ENCODE measurements at places on chromosomes 3 and 15.

DNA sequence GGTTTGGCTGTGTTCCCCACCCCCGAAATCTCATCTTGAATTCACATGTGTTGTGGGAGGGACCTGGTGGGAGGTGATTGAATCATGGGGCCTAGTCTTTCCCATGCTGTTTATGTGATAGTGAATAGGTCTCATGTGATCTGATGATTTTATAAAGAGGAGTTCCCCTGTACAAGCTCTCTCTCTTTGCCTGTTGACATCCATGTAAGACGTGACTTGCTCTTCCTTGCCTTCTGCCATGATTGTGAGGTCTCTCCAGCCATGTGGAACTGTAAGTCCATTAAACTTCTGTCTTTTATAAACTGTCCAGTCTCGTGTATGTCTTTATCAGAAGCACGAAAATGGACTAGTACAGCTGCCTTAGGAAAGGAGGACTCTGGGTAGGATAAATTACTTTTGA lies 976.7 kb downstream of the MCTP2 start:
- DNase-seq: no peak

GRCh38 chr15:96187341-96188305 lies 142.9 kb upstream of the NR2F2 start:
- no peak for DNase-seq

DNA sequence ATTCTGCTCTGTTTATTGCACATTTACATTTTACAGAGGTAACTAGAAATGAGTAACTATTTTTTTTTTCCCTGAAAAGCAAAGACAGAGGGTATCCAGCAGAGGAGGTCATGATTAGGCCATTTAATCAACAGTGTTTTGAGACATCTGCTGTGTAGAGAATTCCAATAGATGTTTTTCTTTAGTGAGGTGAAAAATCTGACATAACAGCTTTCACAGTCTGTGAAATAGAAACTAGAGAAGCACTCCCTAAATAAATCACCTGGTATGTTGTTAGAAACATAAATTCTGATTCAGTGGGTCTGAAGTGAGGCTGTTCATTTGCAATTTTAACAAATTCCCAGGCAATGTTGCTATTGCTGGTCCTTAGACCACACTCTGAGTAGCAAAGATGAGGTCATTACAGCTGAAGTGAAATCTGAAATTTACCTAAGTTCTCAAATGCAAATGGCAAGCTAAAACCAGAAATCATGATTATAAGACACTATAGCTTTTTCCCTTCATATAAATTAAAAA lies 329.2 kb upstream of the LRRC3B start:
- no peak for DNase-seq

DNA sequence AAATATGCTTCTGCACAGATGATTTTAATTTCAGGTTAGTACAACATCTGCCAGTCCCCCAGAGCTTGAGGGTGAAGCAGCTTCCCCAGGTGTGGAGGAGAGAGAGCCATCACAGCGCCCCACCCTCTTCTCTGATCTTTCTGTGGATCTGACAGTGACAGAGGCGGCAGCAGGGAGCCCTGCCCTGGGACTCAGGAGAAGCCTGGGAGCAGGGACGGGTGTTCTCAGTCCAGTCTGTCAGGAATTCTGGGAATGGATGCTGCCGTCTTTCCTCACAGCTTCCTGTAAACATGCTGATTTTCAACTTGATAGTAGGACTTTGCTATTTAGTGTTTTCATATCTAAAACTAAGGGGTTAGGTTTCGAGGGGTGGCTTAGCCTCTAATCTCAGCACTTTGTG lies 11.4 kb upstream of the RAB8B start:
- no peak for DNase-seq

- no peak for DNase-seq
These were observed 8.6 kb downstream of the ANP32A start for GRCh38 chr15:68812069-68812468.

- no peak for DNase-seq
These were observed 200.3 kb upstream of the SLC2A2 start for GRCh38 chr3:171226794-171227193.

DNA sequence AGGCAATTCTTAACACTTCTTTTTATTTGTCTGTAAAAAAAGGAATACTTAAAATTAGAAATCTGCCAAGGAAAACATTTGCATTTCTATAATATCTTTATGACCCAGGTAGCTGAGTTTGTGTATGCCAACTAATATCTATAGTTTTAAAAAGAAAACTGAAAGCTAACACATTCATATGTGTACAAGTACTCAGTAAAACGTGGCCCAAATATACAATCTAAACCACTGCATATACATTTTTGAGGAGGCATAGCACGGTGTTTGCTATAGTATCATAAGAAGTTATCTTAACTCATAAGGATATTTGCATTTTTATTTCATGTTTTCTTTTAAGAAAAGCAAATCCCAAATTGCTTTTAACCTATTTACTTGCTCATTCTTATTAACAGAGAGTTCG lies 172.7 kb downstream of the ZBTB20 start:
- DNase-seq: no peak

- no peak for DNase-seq
These were observed 896.8 kb downstream of the ROBO1 start for GRCh38 chr3:78871048-78871447.

GRCh38 chr15:67907184-67907723 lies 67.4 kb upstream of the RNU6-1 start:
- no peak for DNase-seq

DNA sequence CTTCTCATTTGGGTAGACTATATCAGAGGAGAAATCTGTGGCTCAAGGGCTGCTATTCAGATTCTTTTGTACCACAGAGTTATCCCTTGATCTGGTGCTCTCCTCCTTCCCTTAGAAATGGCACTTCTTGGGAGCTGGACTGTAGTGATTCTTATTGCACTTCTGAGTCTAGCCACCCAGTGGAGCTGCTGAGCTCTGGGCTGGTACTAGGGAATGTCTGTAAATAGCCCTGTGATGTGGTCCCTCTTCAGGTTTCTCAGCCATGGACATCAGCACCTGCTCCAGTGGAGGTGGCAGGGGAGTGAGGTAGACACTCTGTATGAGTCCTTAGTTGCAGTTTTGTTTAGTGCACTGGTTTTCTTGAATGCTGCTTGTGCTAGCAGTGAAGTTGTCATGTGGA lies 1292.6 kb downstream of the SI start:
- no peak for DNase-seq

DNA sequence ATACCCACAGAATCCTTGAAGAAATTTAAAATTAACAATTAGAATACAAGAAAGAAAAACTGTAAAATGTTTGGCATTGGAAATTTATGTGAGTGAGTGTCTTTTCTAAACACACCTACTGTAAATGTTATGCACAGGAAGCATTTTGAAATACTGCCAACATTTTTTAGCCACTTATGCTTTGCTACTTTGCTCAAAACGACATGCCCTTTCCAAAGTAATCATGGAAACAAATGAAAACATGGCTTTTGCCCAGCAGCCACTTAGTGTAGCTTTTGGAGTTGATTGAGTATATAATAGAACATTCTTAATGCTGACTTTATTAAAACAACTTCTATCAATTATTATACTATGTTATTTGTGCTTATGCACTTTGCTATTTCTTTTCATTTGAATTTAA lies 823.0 kb downstream of the CADM2 start:
- no peak for DNase-seq

DNA sequence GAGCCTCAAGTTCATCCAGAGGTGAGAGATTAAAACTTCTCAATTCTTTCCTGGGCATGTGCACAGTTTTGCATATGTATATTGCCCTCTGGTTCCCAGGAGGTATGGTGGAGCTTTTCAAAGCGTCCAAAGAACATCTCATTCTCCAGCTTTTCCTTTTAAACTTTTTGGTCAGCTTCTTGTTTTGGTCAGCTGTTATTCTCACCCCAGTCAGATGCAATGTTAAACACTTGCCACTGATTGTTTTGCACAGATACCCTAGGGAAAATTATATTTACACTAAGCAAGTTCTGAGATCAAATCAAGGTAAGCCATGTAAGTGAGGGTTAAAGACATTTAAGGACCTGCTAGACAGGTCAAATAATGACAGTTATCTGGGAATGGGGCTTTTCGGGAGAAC lies 261.3 kb downstream of the EDEM1 start:
- no peak for DNase-seq

GRCh38 chr3:142596726-142597088 lies 514 bp downstream of the PLS1 start:
- DNase-seq: no peak

- no peak for DNase-seq
These were observed 16.3 kb downstream of the SLC6A20 start for GRCh38 chr3:45779746-45780735.

DNA sequence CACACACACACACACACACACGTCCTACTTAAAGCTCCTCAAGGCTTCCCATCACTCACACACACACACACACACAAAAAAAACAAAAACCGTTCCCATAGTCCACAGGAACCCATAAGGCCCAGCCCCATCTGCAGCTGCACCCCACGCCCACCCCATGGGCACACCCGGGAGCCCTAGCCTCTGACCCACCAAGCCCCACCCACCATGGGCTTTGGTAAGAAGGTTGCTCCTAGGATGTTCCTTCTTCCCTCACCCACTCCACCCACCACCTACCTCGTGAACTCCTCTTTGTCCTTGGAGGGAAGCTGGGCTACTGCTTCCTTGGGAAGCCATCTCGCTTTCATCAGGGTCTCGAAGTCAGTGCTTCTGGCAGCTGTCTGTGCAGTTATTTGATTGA lies 115.1 kb downstream of the TPRA1 start:
- DNase-seq: no peak

DNA sequence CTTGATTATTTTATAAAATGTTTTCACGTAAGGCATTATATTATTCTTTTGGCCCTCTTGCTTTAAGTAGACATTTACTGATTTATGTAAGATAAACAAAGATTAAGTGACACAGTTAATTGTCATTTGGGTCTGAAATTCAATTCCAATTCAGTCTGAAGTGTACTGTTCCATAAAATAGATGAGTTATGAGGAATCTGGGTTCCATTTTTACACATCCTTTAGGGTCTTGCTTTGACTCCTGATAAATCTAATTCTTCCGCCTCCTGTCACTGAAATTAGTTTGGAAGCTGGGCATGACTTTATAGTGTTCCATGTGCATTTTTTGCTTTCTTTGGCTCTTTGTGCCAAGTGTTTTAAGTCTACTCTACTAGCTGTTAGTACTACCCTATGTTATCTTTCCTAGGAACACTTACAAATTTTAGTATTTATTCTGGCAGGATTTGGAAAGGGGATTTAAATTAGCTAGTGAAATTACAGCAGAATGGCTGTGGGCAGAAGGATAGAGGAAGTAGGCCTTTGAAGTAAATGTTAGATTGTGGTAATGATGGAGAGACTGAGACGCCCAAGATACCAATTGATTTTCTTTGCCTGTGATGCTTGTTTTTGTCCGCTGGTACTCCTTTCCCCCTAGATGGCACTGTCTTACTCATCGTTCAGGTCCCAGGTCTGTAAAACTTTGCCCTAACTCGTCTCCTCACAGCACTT lies 14.3 kb downstream of the ARL8B start:
- no peak for DNase-seq

- no peak for DNase-seq
These were observed 42.3 kb upstream of the FXR1 start for GRCh38 chr3:180870008-180870699.

- no peak for DNase-seq
These were observed 226.9 kb downstream of the ADAMTS9 start for GRCh38 chr3:64460877-64461276.

- DNase-seq: no peak
These were observed 19.9 kb downstream of the MYO9A start for GRCh38 chr15:72098040-72098439.

DNA sequence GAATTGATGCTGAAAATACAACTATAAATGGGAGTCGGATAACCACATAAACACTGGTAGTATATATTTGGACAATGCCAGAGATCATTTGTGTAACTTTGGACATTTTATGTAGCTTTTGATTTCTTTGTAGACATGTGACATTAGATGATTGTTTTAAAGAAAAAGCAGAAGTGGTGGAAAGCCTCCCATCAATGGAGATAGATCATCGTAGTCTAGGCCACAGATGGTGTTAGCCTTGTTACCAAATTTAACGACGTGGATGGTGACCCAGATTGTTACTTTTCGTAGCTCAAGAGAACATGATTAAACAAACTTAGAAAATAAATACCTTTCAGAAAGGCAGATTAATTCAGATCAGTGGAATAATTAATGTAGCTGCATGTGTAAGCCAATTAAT lies 8.8 kb downstream of the CACNA1D start:
- DNase-seq: no peak

GRCh38 chr3:134929976-134930375 lies 134.9 kb downstream of the EPHB1 start:
- DNase-seq: no peak

- no peak for DNase-seq
These were observed 724.4 kb upstream of the ARRDC4 start for GRCh38 chr15:97236140-97236539.

- no peak for DNase-seq
These were observed 50.3 kb downstream of the PAK2 start for GRCh38 chr3:196789885-196790359.

GRCh38 chr15:61521953-61522352 lies 292.9 kb upstream of the RORA start:
- DNase-seq: no peak

GRCh38 chr3:140145528-140145927 lies 210.5 kb downstream of the CLSTN2 start:
- no peak for DNase-seq

DNA sequence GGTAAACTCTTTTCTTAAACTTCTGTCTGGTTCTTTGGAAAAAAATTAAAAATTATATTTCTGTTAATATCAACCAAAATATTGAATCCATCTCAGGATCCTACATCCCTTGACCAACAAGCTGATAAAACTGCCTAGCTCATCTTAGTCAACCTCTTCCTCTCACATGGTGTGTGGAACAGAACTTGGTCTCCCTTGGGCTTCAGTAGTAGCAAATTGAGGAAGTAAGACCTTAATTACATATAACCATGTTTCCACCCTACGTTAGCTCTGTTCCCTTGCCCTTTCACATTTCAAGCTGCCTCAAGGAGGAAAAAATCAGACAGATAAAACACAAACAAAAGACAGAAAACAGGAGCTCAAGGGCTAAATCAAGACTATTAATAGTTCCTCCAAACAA lies 116.4 kb downstream of the GREM1 start:
- DNase-seq: no peak

- DNase-seq: no peak
These were observed 81.8 kb downstream of the ALCAM start for GRCh38 chr3:105448338-105448982.

- DNase-seq: no peak
These were observed 38.5 kb upstream of the DNAJC13 start for GRCh38 chr3:132378846-132379245.

GRCh38 chr3:185912929-185913901 lies 24.6 kb downstream of the TRA2B start:
- DNase-seq: no peak

GRCh38 chr15:46646490-46646889 lies 1011.7 kb downstream of the SQOR start:
- no peak for DNase-seq

- peak; percentile 71 for DNase-seq
These were observed 1.2 kb downstream of the B2M start for GRCh38 chr15:44712346-44713005.

GRCh38 chr15:58707397-58707796 lies 42.1 kb downstream of the ADAM10 start:
- no peak for DNase-seq

GRCh38 chr3:72995337-72995736 lies 1.3 kb upstream of the PPP4R2 start:
- no peak for DNase-seq

All from NCI-H226 (cell line).